ENCODE measurements at places on chromosomes 2 and 18.

- DNase-seq, result no peak
Measured at GRCh38 chr2:233849607-233850271, 4.6 kb downstream of the HJURP start.

DNA sequence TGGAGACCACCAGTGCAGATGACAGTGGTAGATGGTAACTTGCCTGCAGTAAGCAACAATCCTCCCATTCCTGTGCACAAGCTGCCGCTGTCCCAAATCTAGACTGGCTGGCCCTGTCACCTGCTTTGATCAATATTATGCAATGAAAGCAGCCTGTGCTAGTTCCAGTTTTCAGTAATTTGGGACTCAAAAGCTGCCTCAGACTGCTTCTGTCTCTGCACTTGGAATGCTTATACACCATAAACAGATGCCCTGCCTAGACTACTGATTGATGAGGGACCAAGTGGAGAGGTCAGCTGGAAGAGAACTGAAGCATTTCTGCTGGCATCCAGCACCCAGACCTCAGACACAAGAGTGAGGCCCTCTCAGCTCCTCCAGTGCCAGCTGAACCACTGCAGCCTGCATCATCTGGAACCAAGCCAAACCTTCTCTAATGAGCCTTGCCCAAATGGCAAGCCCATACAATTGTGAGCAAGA lies 24.9 kb downstream of the CCBE1 start:
- DNase-seq, result no peak

DNA sequence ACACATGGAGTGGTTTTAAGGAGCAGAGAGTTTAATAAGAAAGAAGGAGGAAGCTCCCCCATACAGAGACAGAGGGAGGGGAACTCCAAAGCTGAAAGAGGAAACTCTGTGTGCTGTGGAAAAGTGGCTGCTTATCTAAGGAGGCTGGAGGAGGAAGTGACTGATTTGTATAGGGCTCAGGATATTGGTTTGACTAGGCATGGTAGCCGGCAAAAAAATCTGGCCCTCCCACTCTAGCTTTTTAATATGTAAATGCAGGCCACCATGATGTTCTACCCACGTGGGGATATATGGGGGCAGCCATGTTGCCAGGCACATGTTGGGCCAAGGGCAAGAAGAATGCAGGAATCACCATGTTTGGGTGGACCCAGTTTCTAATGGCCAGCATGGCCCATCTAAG lies 64.3 kb downstream of the HNMT start:
- no peak for DNase-seq

GRCh38 chr2:100262555-100263320 lies 59.6 kb downstream of the LONRF2 start:
- peak; percentile 27 for DNase-seq

DNA sequence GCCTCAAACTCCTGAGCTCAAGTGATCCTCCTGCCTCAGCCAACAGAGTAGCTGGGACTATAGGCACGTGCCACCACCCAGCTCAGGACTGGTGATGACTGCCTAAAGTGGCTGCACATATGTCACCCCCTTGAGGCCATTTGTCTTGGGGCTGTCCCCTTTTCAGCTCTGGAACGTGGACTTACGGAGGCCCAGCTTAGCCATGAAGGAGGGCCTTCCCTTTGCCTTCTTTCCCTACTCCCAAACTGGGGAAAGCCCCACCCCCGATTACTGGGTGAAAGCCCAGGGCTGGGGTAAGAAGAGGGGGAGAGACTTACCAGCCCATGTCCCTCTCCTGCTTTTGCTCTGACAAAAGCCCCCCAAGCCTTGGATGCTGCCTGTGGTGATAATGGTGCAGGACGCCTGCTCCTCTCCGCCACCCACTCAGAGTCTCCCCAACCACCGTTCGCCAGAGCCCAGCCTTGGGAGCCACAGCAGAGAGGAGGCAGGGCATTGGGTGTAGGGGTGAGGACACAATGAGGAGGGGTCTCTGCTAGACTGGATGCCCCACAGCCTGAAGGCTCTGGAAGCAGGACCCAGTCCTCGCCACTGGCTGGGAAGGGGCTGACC lies 2.5 kb upstream of the DUSP2 start:
- no peak for DNase-seq

- no peak for DNase-seq
Measured at GRCh38 chr2:11071211-11071610, 84.1 kb upstream of the SLC66A3 start.

DNA sequence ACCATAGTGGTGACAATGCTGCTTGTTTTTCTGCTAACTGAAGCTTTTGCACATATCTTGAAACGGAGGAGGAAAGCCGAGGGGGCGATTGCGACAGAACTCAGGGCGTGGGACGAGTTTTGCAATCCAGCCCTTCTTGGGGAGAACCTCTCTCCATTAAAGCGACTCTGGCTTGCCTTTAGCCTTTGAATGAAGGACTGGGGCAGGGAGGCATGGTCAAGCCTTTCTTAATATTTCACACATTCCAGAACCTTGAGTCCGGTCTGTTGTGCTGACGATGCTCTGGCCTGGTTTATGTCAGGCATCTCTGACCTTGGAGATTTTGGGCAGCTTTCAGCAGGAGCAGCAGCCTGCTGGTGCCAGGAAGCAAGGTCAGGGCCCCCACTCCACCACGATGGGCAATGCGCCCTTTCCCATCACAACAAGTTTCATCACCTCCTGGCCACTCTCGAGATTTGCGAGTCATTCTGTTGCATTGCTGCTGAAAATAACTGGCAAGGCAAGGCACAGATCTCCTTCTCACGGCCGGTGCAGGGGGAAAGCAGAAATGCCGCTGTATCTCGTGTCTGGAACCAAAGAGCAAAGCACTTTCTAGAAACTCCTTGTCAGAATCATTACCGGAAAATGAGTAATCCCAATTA lies 10.8 kb downstream of the EMILIN2 start:
- no peak for DNase-seq

DNA sequence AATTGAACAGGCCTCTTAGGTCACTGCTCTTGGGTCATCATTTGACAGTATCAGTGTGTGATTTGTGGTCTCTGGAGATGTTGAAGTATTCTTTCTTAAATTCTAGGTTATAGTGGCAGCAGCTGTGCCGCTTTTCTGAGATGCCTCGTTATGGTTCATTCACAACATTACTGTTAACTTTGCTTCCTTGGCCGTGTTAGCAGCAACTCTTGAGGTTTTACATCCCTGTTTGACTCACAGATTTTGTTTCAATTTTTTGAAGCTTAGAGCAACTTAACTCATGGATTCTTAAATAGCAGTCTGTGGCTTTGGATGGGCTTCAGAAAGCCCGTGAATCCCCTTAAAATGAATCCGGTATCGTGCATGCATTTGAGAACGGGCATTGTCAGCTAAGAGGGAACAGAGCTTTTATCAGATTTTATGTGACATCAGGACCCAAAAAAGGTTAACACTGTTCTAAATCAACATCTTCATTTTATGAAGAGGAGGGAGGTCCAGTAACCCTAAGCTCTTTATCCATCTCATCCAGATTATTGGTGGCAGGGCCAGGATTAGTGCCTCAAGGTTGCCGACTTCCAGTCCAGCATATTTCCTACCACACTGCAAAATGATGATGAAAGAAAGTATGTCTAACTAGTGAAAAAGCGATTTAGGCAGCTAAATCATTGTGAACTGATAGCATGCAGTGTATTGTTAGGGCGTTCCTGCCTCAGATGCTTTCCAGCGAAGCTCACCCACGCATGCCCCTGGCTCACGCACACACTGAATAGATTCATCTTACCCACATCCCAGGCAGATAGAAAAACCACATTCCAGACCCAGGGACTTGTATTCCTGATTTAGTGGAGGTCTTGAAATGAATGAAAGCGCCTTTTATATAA lies 5.1 kb downstream of the TRIB2 start:
- DNase-seq, result no peak

DNA sequence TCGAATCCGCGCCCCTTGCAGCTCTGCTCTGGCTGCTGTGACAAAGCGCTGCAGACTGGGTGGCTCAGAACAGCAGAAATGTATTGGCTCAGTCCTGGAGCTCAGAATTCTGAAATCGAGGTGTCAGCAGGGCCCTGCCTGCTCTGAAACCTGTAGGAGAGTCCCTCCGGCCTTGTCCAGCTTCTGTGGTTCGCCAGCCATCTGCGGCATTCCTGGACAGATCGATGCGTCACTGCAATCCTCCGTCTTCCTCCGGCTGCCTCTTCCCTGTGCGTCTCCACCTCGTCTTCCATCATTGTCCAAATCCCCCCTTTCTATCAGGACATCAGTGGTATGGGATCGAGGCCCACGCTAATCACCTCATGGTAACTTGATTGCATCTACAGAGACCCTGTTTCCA lies 115.2 kb downstream of the RNF144A start:
- DNase-seq, result no peak

All from stimulated activated CD8-positive, alpha-beta memory T cell treated with anti-CD3 and anti-CD28 coated beads, Interleukin-7, amount 100 ng/mL, for 1 hour (primary cell).